NCI-H526 treated with DMSO at 0.1 percent for 48 hours (cell line): ENCODE measurements at places on chromosomes 1 and 21.
A peak's percentile ranks its signal among the peaks of the same experiment; 100 is the strongest.

DNA sequence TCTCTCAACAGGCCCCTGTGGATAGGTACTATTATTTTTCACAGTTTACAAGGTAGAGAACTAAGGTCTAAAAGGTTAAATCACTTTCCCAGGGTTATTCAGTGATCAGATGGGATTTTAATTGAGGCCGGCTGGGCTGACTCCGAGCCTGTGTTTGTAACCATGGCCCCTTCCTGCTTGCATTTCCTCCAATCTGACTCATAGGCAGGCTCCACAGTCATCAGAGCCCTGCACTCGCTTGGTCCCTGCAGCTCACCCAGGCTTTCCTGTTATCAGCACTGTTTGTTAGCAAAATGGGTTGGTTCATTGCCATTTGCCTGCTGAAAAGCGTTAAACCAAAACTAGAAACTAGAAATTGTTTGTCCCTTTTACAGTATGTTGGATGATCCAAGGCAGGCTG is 41.4 kb upstream of the LMX1A start:
- no peak for DNase-seq

DNA sequence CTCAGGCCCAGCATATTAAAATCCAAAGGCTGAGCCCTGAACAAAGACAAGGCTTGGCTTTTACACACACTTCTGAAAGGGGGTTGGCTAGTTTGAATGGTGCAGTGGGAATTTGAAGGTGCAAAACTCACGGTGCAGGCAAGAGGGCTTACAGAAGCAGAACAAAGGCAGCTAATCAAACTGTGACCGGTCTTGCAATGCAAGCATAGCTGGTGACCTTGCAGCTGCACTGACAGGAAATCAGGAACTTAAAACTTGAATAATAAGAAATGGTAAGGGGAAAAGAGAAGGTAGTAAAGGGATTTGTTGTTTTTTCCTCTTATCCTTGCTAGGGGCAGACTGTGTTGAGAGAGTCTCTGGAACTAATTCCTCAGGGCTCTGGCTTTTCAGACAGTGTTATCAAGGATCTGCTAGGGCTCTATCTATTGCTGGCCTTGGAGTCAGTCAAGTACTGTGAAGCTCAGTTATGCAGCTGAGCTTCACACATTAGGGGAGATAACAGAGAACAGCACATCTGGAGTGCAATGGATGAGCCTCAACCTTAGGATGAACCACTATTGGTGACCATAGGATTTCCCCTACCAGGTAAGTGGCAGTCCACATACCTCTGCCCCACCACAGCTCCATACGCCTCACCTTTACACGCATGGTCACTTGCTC is 97.6 kb downstream of the PPIAL4G start:
- DNase-seq, result no peak

GRCh38 chr1:96722161-96722922 is 758 bp downstream of the PTBP2 start:
- DNase-seq, result peak; percentile 19

GRCh38 chr1:112995890-112996289 is 39.9 kb upstream of the SLC16A1 start:
- no peak for DNase-seq

- no peak for DNase-seq
Observed at GRCh38 chr1:116493484-116494352, 77.1 kb downstream of the CD58 start.

- DNase-seq, result no peak
Observed at GRCh38 chr1:47378147-47378546, 37.9 kb upstream of the FOXE3 start.

DNA sequence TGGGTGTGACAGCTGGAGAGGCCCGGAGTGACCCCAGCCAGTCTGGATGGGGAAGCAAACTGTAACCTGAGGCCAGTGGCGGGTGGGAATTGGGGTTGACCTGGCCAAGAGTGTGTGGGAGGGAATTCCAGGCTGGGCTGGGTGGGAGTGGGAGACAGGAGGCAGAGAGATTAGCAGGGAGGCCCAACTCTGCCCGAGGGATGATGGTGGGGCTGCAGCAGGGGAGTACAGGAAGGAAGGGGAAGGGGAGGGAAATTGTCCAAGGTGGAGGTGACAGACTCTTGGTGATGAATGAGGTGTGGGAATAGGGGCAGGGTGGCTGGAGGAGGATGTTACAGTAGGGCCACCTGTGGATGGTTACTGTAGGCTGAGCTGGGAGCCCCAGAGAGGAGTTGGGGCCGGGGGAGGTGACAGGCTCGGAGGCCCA is 40.4 kb downstream of the HUNK start:
- no peak for DNase-seq

- no peak for DNase-seq
Observed at GRCh38 chr21:36792505-36792967, 93.6 kb downstream of the SIM2 start.

DNA sequence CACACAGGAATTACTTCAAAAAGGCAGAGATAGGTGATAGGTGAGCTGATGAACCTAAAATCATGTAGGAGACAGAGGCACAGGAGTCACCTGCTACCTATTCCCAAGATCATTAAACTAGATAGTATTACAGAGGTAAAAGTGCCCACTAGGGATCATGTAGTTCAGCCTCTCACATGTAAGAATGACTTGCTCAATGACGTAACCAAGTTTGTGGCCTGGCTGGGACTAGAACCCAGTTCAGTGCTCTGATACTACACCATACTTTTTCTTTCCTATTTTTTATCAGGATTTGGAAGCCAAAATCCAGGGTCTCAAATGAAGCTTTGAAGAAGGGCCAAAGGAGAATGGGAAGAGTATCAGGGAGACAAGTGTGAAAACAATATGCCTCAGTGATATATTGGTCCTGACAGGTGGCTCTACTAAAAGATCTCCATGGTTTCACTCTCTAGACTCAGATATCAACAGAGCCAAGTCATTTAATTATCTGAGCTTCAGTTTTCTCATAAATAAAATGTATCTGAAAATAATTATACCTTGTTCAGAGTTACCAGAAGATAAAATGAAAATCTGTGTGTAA is 87.3 kb upstream of the SLFNL1 start:
- no peak for DNase-seq

DNA sequence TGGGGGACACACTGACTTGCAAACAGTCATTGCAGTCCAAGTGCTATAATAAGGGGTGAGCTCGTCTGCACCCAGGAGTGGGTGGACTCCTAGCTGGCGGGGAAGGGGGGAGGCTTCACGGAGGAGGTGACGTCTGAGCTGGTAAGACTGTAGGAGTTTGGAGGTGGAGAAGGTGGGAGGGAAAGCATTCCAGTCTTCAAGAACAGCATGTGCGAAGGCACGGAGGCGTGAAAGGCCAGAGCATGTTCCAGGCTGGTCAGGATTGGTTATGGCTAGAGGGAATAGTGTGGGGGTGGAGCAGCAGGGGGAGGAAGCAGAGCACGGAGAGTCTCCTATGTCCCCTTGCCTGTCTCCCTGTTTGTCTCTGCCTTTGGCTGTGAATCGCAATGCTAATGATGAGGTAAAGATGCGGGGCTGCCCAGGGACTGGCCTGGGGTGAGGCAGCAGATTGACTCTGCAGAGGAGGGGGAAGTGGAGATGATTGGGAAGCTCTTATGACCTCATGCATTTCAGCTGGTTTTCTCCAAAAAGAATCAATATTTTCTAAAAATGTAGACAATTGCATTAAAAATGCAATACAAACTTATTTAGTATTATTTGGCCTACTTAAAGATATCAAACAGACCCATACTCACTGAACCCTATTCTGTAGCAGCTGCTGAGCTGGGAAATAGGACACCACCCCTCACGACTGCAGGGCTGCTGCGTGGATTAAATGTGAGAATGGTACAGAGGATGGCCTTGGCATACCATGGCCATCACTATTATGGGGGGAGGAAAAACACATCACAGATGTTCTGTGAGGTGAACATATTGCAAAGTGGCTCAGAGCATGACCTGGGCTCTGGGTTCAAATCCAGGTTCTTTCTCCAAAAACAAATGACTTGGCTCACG is 2.6 kb upstream of the ZNF436 start:
- no peak for DNase-seq

- DNase-seq, result peak; percentile 91
Observed at GRCh38 chr1:163410073-163410999, 88.6 kb downstream of the NUF2 start.

DNA sequence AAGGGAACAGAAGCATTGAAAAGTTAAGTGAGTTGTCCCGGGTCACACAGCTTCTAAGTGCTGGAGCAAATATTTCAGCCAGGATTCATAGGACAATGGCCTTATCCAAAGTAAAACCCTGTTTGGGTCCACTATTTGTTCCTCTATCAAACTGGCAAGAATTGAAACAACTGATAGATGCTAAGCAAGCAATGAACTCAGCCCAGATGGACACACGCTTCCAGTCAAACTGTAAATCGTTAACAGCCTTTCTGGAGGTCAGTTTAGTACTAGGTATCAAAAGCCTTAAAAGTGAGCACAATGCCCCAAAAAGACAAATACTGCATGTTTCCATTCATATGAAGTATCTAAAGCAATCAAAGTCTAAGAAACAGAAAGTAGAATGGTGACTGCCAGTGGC is 779 bp upstream of the SVBP start:
- no peak for DNase-seq

DNA sequence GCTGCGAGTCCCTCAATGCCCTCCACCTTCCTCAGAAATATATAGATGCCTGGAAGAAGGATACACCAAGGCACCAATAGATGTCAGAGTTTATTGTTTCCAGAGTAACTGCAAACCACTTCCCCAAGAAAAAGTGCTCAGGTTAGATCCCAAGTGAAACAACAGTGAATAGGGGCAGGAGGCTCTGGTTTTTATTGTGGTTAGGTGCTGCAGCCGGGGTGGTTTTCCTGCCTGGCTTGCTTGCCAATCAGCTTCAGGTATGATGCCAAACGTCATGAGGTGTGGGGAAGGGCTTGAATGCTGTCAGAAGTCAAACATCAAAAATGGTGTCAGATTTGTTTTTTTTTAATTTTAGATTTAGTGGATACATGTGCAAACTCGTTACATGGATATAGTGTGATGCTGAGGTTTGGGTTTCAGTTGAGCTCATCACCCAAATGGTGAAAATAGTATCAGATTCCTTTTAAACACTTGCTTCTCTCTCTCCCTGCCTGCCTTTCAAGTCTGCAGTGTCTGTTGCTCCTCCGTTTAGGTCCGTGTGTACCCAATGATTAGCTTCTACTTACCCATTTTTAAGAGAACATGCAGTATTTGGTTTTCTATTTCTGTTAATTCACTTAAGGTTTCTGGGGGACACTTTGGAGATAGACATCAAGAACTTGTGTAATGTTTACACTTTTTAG is 1317.0 kb downstream of the MRPL39 start:
- DNase-seq, result no peak

DNA sequence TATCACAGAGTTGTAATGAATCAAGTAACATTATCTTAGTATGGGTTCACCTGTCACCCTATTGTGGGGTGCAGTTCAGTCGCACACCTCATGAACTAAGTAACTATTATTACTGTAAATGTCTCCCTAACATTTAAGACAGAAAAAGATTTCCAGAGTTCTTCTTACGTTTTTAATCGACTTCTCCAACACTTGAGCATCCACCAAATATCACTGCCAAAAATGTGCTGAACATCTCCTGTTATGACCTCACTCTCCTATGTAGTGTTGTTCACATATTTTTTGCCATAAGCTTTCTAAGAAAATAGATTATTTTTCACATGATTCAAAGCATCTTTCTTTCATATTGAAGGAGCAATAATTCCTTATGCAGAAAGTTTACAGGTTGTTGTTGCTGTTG is 1.3 kb downstream of the TTLL7 start:
- no peak for DNase-seq

- no peak for DNase-seq
Observed at GRCh38 chr1:167627865-167628641, 2.0 kb upstream of the RCSD1 start.
